ENCODE measurements at places on chromosomes 6 and 20.

DNA sequence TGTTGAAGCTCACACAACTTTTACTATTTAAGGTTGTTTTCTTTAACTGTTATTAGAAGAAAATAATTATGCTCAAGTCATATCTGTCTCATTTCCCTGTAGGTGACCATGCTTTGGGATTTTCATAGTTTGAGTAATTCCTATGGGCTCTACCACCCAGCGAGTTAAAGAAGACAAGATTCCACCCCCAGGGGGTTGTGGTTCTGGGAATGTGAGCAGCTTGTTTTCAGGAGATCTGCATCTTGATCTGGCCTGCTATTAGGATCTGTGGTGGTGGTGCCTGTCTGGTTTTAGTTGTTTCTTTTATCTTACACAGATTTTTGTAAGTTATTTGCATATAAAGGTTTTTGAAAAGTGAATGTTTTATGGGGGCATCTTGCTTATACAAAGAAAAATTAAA is 20.2 kb upstream of the REV3L start:
- DNase-seq: no peak

- DNase-seq: no peak
Measured at GRCh38 chr6:167103041-167103891, 19.6 kb upstream of the CCR6 start.

- peak; percentile 79 for DNase-seq
Measured at GRCh38 chr6:33075568-33076405, at the start of gene HLA-DPB1. HLA-DPB1 (plus strand) TSS chr6:33075990; CDS start chr6:33076042, 52 bp downstream.

DNA sequence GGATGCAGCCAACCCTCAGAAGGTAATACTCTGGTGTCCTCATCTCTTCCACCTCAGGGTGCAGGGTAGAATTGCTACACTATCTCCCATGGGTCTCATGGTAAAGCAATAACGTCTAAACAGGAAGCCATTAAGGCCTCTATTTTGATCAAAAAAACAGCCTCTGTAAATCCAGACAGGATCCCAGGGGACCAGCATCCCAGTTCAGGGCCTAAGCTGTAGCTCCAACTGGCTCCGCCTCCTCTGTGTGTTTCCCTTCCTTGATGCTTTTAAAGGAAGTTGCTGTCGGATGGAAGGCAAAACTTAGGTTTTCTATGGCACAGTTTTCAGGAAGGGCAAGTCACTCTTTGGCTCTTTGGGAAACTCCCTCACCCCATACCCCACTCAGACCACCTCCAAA is 222.0 kb downstream of the MAFB start:
- no peak for DNase-seq

GRCh38 chr6:91213229-91213901 is 626.5 kb upstream of the MAP3K7 start:
- DNase-seq: no peak

DNA sequence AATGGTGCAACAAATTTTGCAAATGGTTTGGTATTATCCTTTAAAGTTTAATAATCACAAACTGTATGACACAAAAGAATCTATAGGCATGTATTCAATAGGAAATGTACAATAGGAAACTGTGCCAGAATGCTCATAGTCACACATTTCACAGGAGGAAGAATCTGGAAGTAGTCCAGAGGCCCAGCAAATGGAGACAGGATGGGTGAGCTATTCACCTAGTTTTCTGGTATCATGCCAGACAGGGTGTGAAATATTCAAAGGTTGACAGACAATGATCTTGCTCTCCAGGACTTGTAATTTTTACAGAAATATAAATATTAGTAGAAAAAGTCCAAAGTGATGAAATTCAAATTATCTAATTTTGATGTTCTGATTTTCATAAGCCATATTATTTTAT is 520.1 kb upstream of the IMPG1 start:
- DNase-seq: no peak

GRCh38 chr20:60961551-60961950 is 290.5 kb upstream of the CDH4 start:
- no peak for DNase-seq

GRCh38 chr6:96116674-96117073 is 100.9 kb downstream of the FUT9 start:
- DNase-seq: no peak

GRCh38 chr20:9574181-9574580 is 59.8 kb downstream of the LAMP5 start:
- DNase-seq: no peak

DNA sequence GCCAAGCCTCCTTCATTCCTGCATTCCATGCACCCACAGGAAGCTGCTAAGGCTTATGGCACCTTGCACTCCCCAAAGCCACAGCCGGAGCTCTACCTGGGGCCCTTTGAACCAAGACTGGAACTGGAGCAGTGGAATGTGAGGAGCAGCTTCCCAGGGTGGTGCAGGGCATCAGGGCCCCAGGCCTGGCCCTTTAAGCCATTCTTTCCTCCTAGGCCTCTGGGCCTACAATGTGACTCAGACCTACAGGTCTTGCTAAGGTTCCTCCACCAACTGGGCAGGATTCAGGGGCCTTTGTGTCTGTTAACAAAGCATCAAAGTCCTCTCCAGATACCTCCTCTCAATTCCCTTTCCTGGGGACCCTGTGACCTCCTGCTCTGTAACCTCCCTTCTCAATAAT is 36.2 kb downstream of the SF3B5 start:
- no peak for DNase-seq

DNA sequence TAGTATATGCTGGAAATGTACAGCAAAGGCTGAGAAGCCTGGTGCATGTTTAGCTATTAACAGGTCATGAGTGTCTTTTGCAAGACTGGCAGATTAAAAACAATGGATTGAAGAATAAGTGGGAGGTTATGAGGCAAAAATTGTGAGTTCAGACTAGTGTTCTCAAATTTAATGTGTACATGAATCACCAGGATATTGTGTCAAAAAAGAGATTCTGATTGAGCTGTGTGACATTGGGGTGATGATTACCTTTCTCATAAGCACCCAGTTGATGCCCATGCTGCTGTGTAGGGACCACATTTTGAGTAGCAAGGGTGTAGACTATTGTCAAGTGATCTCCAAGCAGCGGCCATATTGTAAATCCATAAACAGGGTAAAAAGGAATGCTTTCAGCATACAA is 44.8 kb downstream of the MAP3K5 start:
- DNase-seq: no peak

DNA sequence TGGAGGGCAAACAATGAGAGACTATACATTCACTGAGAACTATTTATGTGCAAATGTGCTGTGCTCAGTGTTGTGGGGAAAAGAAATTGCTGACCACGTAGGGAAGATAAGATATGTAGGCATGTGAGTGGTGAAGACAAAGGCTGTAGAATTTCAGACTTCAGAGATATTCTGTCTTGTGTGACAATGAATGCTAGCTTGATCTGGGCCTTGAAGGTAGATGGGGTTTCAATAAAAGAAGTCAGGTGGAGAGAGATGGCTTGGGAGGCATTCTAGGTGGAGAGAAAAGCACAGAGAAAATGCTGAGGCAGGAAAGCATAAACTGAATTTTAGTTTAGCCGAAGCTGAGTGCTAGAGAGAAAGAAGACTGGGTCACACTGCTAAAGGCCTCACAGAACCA is 56.8 kb upstream of the EEF1A1 start:
- no peak for DNase-seq

GRCh38 chr6:11920566-11920965 is 91.5 kb upstream of the HIVEP1 start:
- no peak for DNase-seq

- no peak for DNase-seq
Measured at GRCh38 chr6:63347599-63347998, 27.8 kb upstream of the LGSN start.

- DNase-seq: no peak
Measured at GRCh38 chr6:44179072-44179536, 20.5 kb downstream of the CAPN11 start.

DNA sequence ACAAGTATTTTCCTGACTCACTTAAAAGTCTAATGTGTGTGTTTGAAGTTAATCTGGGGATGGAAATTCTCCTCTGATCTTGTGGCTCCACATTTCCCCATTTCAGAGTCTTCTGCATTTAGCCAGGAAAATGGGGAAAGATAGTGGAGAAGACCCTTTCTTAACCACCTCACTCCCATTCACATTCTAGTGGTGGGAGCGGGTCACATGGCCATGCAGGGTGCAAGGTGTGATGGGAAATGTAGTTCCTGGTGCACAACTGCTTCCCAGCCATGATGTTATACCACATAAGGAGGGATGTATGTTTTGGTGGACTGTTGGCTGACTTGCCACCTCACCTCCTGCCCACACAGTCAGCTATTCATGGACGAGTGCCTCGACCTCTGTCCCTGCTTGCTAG is 61.8 kb downstream of the BANF2 start:
- peak; percentile 18 for DNase-seq

GRCh38 chr6:158388727-158389126 is 76.5 kb downstream of the TULP4 start:
- no peak for DNase-seq

DNA sequence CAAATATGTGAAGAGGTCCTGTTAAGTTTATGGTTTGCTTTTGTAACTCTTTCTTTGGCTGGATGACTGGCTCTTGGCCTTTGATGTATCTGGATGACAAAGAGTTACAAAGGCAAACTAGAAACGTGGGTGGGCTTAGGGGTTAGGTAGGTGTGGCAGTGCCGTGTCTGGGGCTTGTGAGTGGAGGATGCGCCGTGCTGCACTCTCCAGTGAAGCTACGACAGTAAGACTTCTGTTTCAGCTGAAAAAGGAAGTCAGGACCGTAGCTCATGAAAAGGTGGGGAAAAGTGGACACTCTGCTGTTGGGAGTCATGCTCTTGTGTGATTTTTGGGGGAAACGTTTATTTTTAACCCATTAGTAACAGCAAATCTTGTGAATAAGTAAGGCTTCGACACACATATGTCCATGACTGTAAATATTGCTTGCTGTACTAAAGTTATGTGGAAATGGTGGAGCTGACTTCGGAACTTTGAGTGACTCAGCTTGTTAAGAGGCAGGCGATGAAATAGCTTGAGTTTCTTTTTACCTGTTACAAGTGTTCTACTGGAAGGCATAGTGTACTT is 45.6 kb downstream of the DUSP22 start:
- DNase-seq: no peak

DNA sequence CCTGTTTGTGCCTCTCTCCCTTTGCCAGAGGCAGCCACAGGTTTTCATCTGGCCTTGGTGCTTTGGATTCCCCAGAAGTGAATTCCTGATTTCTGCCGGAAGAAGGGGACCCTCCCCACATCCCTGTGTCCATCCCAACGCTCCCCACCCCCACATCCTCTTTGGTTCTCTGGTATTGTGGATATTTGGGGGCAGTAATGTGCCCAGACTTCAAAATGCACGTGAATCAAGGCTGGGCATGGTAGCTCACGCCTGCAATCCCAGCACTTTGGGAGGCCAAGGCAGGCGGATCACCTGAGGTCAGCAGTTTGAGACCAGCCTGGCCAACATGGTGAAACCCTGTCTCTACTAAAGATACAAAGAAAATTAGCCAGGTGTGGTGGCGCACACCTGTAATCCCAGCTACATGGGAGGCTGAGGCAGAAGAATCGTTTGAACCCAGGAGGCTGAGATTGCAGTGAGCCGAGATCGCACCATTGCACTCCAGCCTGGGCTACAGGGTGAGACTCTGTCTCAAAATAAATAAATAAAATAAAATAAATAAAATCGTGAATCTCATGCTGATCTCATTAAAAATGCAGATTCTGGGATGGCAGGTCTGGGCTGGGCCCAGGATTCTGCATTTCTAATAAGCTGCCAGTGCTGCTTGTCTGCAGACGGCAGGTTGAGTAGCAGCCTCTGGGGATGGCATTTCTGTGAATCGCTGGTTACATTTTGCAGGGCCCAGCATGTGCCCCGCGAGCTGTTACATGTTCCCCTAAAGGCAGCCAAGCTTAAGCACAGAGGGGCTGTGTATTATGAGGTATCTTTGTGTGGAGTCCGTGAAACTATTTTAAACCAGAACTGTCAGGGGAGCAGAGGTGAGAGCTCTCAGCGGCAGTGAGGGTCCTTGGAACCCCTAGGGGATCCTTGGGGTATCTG is 49.0 kb downstream of the SYNJ2 start:
- no peak for DNase-seq

- peak; percentile 84 for DNase-seq
Measured at GRCh38 chr6:43804550-43805223, 34.7 kb downstream of the VEGFA start.

GRCh38 chr6:111764238-111765175 is 108.7 kb downstream of the FYN start:
- no peak for DNase-seq

GRCh38 chr6:25025919-25026301 is 90.2 kb upstream of the RIPOR2 start:
- no peak for DNase-seq

GRCh38 chr6:63597141-63598048 is 25.1 kb downstream of the LOC128125822 start:
- DNase-seq: no peak

DNA sequence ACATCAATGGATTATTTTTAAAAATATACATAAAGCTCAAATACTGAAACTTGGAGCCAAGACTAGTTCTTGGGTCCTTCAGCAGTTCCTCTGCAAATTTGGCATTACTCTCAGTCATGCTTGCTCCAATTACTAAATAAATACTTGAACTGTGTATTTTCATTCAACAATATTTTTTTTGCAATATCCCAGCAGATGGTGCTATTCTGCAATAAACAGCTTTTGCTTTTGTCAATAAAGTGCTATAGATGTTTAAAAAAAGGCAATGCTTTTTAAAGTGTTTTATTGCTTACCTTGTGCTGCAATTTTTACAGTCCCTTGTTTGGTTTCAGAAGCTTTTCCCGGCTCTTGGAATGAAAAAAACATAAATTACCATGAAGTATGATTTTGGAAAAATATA is 243.4 kb downstream of the TRDN start:
- DNase-seq: peak; percentile 88

DNA sequence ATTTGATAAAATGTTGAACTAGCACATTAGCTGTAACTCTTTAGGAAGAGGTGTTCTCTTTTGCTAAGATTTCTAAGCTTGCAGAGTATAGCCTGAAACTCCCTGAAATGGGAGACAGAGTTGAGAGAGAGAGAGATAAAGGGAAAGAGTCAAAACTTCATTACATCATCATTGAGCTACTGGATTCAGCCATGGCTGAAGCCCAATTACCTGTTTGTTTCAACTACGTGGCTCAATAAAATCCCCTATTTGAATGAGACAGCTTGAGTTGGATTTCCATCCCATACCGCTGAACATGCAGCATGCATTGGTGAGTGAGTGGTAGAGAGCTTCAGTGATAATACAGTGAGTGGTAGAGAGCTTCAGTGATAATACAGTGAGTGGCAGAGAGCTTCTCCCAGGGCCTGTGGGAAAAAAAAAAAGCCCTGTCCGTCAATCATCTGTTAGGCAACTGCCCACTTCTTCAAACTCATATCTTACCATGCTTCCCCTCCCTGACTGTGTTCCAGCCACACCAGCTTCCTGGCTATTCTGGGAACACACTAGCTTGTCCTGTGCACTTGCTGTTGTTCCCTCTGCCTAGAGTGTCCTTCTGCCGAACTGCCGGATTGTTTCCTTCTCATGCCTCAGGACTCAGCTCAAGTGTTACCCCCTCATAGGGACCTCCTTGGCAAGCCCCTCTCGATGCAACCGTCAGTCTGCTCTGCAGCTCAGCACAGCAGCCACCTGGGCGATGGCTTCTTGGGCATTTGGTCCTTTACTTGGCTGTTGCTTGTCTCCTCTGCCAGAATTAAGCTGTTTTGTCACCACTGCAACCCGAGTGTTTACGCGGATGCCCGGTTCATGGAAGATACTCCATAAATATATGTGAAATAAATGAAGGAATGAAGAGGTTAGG is 91.3 kb upstream of the EYA2 start:
- no peak for DNase-seq

GRCh38 chr6:97445407-97445806 is 162.4 kb upstream of the MMS22L start:
- no peak for DNase-seq
